Esophagus squamous epithelium (tissue), 5 donors: ENCODE measurements at places on chromosomes 4 and X.

DNA sequence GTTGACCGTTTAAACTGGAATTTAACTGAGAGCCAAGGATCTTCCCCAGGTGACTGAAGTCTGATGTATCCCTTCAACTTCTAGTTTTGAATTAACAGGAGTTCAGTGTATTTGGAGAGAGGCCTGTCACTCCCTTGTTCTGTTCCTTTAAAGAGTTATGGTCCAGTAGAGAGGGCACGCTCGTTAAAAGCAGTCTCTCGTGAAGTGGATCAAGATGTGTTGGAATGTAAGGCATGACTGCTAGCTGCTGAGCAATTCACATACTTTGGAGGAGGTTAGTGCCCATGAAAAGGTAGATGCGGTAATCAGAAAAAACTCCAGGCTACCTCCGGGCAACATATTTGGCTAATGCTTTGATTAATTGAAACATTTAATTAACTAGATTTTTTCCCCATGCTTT lies 65.7 kb downstream of the SHROOM2 start:
- DNase-seq: no peak

GRCh38 chrX:17553469-17553868 lies 178.5 kb downstream of the NHS start:
- no peak for DNase-seq

DNA sequence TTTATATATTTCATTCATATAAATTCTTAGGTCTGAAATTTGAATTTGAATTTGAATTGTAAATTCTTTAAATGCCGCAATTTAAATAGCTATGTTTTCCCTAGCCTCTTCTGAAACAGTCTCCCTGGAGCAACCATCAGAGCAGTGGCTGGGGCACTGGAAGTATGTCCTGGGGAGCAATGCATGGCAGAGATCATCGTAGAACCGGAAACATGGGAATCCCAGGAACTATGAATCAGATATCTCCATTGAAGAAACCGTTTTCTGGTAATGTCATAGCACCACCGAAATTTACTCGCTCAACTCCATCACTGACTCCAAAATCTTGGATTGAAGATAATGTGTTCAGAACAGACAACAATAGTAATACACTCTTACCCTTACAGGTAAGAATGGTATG lies 4.9 kb downstream of the CPEB2 start:
- no peak for DNase-seq

GRCh38 chr4:61590881-61591280 lies 390.8 kb downstream of the ADGRL3 start:
- DNase-seq: no peak

GRCh38 chr4:168631241-168632162 lies 134.7 kb downstream of the PALLD start:
- no peak for DNase-seq

GRCh38 chr4:2220016-2220630 lies 21.8 kb downstream of the HAUS3 start:
- no peak for DNase-seq

DNA sequence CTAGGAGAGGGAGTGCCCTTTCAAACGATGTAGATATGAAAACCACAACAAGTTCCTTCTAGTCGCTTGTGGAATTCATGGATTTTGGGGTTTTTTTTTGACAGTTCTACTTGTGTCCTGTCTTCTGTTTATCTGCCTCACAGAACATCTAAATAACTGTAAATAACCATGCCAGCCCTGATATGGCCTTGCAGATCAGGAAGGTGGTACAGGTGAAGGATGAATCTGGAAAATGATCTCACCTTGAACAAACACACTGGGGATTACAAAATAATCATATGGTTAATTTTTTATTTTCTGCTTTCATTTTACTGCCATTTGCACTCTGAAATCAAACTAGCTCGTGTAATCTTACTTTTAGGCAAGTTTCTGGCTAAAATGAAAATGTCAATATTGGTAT lies 37.2 kb downstream of the GPR82 start:
- no peak for DNase-seq

DNA sequence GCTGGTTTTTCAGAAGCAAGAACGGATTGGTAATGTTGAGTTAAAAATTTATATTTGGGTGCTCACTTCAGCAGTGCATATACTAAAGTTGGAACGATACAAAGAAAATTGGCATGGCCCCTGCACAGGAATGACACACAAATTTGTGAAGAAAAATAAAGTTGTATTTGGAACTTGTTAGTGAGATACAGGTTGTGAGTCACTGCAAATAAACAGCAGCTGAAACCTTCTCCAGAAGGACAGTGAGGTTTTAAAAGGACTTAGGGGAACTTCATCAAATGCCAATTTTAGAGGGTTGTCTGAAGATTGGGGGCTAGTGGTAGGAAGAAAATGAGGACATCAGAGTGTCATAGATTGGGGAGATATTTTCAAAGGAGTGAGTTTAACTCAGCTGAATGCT lies 79.7 kb upstream of the ELOVL6 start:
- no peak for DNase-seq

DNA sequence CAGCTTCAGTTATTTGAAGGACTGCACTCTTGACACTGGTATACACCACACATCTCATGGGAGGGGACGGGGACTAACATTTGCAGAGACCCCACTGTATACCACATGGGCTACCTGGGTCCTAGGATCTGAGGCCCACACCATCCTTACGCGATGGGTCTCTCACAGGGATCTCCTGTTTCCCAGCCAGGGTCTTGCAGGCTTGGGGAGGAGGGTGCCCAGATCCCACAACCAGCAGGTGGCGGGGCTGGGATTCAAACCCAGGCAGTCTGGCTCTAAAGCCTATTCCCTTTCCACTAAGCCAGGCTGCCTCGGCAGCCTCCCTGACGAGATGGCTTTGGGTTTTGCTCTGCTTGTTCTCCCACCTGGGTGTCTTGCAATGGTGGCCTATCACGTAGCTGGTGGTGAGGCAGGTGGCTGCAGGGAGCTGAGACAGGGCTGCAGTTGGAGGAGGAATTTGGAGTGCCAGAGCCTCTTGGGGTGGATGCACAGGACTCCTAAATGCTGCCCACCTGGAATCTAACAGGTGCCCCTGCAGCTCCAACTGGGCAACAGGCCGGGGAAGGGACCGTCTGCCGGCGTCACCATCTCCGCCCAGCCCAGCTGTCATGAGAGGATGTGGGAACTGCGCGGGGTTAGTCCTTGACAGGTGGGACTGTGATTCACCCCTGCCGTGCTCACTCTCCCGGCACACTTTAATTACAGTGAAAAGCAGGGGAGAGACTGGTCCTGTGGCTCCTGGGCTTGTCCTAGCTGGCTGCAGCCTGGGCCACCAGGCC lies 110.7 kb downstream of the PSAPL1 start:
- DNase-seq: no peak

DNA sequence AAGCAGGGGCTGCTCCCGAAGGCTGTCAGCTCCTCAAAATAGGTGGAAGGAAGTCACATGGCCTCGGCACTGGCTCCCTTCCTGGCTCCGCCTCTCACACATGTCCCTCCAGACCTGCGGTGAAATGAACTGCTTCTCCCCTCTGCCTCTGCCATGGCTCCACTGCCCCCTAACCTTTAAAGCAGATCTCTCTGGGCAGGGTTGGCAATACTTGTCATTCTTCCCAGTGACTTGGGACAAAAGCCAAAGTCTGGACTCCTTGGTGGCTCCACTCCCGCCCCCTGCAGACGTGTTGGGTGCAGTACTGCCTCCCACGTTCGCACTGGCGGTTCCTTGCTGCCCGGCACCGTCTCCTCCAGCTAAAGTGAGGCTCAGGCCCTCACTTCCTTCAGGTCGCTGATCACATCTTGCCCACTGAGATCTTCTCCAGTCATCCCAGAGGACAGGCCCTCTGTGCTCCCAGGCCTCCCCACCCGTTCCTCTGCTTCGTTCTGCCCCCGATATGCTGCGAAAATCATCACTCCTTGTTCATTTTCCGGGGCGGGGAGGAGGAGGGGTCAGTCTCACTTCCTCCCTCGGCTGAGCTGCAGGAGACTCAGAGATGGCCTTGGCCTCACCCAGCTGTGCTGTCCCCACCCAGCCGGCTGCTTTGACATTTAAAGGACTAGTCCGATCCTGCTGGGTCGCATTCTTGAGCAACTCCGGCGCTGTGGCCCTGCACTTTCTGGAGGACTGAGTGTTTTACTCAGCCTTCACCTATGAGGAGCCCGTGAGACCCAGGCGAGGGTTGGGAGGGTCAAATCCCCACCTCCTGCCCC lies 97.4 kb downstream of the PHKA2 start:
- DNase-seq: no peak

DNA sequence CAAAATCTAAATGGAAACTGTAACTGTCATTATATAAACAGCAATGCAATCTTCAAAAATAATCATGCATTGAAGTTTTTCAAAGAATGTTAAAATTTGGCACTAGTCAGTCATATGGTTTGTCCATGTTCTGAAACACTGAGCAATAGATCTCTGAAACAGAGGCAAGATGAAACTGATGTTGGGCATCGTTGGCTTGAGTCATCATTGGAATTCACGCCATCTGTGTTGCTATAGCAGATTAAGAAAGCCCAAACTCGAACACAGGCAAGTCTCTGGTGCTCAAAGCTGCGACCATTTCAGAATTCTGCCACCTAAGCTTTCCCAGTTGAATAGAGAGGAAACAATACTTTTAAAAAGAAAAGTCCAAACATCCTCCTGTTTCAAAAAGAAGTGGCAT lies 114.1 kb upstream of the PPARGC1A start:
- DNase-seq: no peak

DNA sequence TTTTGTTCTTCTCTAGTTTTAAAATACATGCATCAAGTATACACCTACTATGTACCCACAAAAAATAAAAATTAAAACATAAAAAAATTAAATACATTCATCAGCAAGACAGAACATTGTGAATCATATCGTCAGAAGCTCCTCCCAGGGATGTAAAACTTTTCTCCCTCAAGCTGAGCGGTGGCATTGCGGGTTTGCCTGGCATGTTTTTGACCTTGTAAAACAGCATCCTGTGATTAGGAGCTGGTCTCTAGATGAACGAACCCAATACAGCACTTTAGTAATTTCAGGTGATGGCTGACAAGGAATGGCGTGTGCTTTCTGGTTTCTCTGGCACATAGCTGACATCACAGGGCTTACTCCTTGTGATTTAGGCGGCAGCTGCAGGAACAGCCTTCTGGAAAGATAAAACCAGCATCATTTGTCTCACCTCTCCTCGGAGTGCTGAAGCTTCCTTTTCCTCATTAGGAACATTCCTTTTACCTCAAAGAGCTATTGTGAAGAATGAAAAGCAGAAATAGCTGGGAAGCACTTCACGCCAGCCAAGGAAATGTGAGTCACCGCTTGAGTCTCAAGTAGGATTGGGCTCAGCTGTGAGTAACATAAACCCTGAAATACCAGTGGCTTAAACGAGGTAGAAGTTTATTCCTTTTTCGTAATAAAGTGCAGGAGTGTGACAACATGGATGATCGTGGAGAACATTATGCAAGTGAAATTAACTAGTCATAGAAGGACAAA lies 44.3 kb downstream of the NYX start:
- no peak for DNase-seq
